ENCODE measurements at places on chromosomes 7 and 10.

DNA sequence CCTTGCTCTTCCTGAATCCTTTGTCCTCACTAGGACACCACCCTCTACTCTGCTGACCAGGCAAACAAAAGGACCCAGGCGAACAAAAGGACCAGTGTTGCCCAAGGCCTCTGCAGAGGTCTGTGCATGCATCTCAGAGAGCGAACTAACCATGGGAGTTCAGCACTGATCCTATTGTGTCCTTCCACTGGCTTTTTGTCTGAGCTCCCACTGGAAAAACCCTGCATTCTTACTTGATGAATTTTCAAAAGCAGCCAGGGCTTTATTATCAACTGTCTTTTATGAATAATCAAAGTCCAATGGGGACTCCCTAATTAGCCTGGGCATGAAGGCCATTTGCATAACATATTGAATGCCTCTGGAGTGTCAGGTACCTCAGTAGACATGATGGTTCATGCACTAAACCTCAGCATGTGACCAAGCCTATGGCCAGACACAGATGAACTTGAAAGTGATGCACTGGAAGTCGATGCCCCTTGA, 140.6 kb downstream of the KCNMA1 start:
- no peak for DNase-seq

- DNase-seq, result no peak
These were observed 98.5 kb upstream of the CDK13 start for GRCh38 chr7:39851466-39852045.

DNA sequence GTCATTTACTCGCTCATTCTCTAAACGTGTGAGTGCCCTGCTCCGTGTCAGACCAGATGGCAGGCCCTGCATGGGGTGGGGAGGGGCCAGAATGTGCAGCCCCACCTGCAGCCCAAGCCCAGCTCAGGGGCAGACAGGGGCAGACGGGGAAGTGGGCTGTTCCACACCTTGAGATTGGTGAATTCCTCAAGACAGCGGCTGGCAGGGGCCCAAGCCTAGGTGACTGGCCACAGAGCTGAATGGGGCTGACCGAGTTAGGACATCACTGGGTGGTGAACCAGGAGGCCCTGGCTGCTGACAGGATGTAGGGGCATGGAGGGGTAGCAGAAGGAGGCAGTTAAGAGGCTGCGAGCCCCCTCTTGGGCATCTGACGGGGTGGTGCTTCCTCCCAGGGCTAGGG, 79.1 kb downstream of the MGMT start:
- DNase-seq, result no peak

DNA sequence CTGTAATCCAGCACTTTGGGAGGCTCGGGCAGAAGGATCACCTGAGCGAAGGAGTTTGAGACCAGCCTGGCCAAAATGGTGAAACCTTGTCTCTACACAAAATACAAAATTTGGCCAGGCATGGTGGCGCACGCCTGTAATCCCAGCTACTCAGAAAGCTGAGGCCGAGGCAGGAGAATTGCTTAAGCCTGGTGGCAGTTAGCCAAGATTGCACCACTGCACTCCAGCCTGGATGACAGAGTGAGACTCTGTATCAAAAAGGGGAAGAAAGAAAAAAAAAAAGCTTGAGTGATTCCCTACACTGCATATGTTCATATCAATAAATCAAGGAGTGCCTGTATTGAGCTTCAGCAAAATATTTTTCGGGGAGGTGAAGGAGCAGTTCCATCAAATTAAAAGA, 45.8 kb upstream of the SRRM3 start:
- no peak for DNase-seq

GRCh38 chr10:22609251-22609650, 105.1 kb downstream of the PIP4K2A start:
- DNase-seq, result no peak

- no peak for DNase-seq
These were observed 1.6 kb downstream of the TMEM273 start for GRCh38 chr10:49186613-49187012.

GRCh38 chr10:48605786-48606529, 1.1 kb upstream of the ARHGAP22 start:
- no peak for DNase-seq
